Ovary (tissue), 10 donors: ENCODE measurements at places on chromosomes 12 and 14. TPM values are rescaled to one million over a fixed set of nuclear protein-coding genes. Genes with fewer than 3 reads are reported as not detected.

Gene AMIGO2
- polyA plus RNA-seq: 29.2 TPM

Gene RNF212B
- polyA plus RNA-seq: not detected

Gene CCDC85C
- 3.2 TPM for polyA plus RNA-seq

Gene KRT85
- not detected for polyA plus RNA-seq

Gene TAS2R20
- 0.39 TPM for polyA plus RNA-seq

Gene ZC2HC1C
- polyA plus RNA-seq: 0.46 TPM

Gene COL2A1
- 0.05 TPM for polyA plus RNA-seq

Gene ESPL1
- 0.37 TPM for polyA plus RNA-seq

Gene LUM
- 343 TPM for polyA plus RNA-seq

Gene LRP6
- 18.0 TPM for polyA plus RNA-seq

Gene ZBTB25
- 3.5 TPM for polyA plus RNA-seq

Gene KIF26A
- polyA plus RNA-seq: 5.3 TPM

Gene KRT79
- polyA plus RNA-seq: not detected

Gene CLMN
- 7.4 TPM for polyA plus RNA-seq

Gene PMCH
- polyA plus RNA-seq: not detected

Gene TROAP
- 0.40 TPM for polyA plus RNA-seq

Gene TMPRSS12
- polyA plus RNA-seq: not detected

Gene LRRC10
- polyA plus RNA-seq: not detected

Gene CD69
- polyA plus RNA-seq: 2.1 TPM

Gene HOTAIR
- polyA plus RNA-seq: 0.02 TPM

Gene CLEC2A
- not detected for polyA plus RNA-seq

Gene PTHLH
- 0.77 TPM for polyA plus RNA-seq

Gene BEGAIN
- polyA plus RNA-seq: 0.35 TPM

Gene MARK3
- polyA plus RNA-seq: 60.1 TPM

Gene LRFN5
- polyA plus RNA-seq: 2.1 TPM

Gene PYM1
- 25.2 TPM for polyA plus RNA-seq

Gene TMEM63C
- 0.16 TPM for polyA plus RNA-seq

Gene RGS6
- 5.4 TPM for polyA plus RNA-seq

Gene RBP5
- polyA plus RNA-seq: 6.4 TPM

Gene KCNK13
- polyA plus RNA-seq: 0.13 TPM

Gene LHX5
- polyA plus RNA-seq: not detected

Gene PACS2
- 21.2 TPM for polyA plus RNA-seq

Gene CYP46A1
- 1.2 TPM for polyA plus RNA-seq

Gene ADAMTS20
- polyA plus RNA-seq: not detected

Gene RIMBP2
- 2.7 TPM for polyA plus RNA-seq

Gene SIX6
- polyA plus RNA-seq: not detected

Gene RPL10L
- not detected for polyA plus RNA-seq

Gene STAC3
- polyA plus RNA-seq: 2.9 TPM

Gene SMCO3
- polyA plus RNA-seq: 0.30 TPM

Gene RND1
- polyA plus RNA-seq: 2.1 TPM

Gene CIDEB
- polyA plus RNA-seq: 17.1 TPM

Gene DHRS2
- 28.5 TPM for polyA plus RNA-seq

Gene ISCA2
- 47.4 TPM for polyA plus RNA-seq

Gene FAM90A1
- polyA plus RNA-seq: 0.23 TPM

Gene CRIP2
- polyA plus RNA-seq: 95.1 TPM

Gene TCL1B
- polyA plus RNA-seq: not detected

Gene B3GNT4
- 0.42 TPM for polyA plus RNA-seq

Gene LRRK2
- 8.1 TPM for polyA plus RNA-seq

Gene SRGAP1
- polyA plus RNA-seq: 2.8 TPM

Gene AGAP2
- polyA plus RNA-seq: 1.3 TPM
